ENCODE measurements at places on chromosomes 2 and 18.

DNA sequence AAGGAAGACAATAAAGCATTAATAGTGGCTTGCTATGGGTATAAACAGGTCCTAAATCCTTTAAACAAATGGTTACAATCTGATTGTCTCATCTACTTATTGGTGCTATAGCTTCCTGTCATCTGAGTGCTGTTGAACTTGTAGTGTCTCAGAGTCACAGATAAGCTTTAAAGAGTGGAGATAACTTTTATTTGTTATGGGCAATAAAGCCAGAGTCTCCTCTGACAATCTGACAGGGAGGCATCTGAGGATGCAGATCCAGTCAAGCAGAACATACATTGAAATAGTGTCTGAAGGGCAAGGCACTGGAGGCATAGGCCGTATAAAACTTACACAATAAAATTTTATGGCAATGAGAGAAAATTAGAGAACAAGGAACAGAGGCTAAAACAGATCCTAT lies 1132.4 kb upstream of the CDH2 start:
- DNase-seq, result no peak

GRCh38 chr2:105888625-105889024 lies 143.9 kb downstream of the NCK2 start:
- no peak for DNase-seq

DNA sequence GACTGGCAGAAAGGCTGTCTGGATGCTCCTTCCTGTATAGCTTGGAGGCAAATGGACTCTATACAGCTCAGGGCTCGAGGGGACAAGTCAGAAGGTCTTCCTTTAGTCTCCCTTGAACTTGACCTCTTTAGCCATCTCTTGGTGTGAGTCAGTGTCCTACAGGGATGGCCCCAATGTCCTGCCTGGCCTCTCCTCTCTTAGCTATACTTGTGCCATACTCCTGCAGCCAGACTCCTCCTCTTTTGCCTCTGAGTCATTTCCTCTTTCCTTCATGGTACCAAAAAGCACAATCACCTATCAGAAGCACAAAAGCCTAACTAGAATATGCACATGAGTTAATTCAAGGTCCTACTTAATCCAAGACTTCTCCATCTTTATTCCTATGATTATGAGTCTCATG lies 112.7 kb downstream of the XRCC5 start:
- peak; percentile 28 for DNase-seq

DNA sequence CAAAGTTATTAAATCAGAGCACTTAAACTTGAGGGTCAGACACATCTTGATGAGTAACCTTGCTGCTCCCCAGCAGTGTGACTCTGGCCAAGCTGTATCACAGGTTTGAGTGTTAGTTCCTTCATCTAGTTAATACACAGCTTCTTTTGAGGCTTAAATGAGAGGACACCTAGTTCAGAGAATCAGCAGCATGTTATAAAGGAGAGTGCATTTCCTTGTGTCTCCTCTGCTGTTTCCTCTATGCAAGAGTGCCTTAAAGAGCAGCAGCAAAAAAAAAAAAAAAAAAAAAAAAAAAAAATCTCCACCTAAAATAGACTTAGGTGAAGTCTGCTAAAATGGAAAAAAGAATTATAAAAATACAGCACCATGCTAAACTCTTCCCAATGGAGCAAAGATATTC lies 261.9 kb downstream of the TCF4 start:
- no peak for DNase-seq

- no peak for DNase-seq
Observed at GRCh38 chr2:238305092-238305862, 15.0 kb upstream of the TRAF3IP1 start.

- no peak for DNase-seq
Observed at GRCh38 chr2:210215120-210215519, 10.1 kb downstream of the ACADL start.

DNA sequence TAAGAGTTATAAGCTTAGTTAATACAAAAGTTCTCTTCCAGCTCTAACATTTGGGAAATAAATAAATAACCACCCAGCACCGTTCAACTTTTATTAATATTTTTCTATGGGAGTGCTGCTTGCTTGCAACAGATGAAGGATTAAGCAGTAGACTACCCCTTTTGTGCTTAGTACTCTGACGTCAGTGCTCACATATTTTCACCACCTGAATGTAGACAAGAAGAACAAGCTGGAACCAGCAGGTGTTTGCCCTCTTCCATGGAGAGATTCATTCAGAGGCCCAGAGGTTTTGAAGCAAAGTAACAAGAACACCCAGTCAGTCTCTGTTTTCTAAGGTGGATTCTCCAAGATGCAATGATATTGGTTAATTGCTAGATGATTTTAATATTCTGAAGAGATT lies 307.1 kb upstream of the PIK3C3 start:
- no peak for DNase-seq

DNA sequence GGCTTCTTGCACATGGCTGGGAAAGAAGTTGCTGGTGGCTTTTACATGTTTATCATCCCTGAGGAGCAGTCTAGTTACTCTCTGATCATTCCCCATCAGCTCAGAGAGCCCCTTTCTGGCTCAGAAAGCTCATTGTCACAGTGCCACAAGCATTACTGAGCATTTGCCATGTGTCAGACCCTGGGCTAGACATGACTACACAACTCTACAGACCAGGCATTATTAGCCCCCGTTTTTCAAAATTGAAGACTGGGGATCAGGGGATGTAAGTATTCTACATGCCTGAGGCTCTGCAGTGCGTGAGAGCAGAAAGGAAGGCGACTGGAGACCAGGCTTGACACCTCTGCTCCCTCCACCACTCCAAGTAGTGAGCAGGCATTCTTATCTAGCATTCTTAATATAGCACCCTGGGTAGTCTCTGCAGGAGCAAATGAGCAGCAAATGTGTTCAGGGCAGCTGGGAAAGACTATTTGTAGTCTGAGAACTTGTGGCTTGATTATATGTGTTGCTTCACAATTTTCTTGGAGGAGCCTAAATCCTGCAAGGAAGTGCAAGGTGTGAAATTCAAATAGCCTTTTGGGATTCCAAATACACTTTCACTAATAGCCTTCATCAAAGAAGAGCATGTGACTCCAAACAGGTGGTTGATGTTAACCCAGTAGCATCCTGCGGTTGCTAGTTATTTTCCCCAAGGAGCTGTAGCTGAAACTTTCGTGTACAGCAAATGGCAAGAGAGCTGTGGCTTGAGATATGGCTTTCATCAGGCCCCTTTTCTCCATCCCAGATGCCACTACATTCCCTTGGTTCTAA lies 143.2 kb downstream of the DDX1 start:
- DNase-seq, result no peak

DNA sequence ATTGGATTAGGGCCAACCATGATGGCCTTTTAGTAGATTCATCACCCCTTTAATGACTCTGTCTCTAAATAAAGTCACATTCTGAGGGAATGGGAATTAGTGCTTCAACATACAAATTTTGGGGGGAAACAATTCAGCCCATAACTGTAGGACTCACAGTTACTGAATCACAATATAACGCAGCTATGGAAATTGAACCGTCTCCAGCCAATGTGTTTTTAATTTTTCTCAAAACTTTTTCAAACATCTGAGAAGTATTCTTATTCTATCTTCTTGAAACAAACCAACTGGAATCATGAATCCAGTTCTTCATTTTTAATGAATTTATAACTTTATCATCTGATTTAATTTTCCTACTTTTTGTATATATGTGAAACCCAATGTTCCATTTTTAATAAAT lies 373.1 kb upstream of the SYT4 start:
- peak; percentile 24 for DNase-seq

DNA sequence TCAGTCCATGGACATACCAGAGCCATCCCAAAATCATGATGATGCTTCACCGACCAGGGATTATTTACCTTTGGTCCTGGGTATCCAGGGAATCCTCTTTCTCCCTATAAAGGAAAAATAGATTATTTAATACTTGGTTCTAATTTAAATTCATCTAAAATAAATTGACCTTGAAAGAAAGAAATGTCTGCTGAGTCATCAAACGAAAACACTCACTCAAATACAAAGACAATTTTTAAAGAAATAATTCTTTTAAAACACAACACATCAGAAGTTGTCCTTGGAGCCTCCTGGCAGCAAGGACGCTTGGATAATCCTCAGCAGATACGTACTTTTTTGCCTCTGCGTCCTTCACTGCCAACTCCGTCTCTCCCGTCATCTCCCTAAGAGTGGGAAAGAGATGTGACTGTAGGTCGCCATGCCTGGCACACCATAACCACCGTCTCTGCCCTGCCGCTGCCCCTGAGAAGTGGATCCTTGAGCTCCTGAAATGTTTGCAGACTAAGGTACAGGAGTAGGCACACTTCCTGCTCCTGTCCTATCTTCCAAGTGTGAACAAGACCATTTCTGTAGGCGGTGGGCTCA lies 65.6 kb downstream of the COL6A3 start:
- DNase-seq, result no peak

DNA sequence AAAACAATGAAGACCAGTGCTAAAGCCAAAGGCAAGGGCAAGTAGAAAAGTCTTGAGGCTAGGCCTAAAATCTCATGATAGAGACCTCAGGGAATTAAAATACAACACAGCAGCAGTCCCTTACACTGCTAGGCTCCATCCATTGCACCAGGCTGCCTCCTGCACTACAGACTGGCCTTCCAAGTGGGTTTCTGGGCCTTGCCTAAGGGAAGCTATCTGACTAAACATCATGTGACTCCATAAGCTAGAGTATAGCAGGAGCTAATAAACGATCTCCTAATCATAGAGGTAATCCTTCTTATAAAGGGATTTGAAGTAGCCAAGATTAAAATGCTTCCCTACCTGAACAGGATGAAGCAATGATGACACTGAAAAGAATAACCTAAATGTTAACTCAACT lies 77.6 kb upstream of the NFU1 start:
- DNase-seq, result no peak

- DNase-seq, result no peak
Observed at GRCh38 chr2:161416708-161417437, 776 bp downstream of the TBR1 start.

- DNase-seq, result no peak
Observed at GRCh38 chr2:79876430-79876829, 363.6 kb downstream of the CTNNA2 start.

DNA sequence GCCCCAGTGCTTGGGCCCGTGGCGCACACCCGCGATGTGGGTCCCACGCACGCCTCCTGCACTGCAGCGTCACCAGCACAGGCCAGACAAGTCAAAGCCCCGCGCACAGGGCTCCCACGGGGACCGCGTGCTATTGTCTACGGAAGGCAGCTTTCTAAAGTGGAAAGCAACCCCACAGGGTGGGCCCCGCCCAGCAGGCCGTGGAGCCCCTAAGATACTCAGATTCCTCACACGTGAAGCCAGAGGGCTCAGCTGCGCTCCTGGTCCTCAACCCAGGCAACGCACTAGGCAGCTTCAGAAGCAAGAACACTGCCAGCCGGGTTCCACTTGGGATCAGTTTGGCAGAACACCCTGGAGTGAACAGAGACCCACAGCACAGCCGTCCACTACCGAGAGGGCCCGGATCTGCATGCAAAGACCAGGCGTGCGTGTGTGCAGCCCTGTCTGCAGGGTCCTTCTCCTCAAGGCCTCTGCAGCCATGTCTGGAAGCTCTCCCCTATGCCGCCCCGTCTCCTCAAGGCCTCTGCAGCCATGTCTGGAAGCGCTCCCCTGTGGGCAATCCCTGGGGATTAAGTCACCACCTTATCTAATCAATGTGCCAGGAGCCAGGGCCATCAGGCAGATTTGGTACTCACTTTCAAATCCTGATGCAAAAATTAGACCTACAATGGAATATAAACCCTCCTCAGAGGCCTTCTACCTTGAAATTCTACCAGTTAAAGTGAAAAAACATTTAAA lies 231.3 kb downstream of the HDAC4 start:
- no peak for DNase-seq

DNA sequence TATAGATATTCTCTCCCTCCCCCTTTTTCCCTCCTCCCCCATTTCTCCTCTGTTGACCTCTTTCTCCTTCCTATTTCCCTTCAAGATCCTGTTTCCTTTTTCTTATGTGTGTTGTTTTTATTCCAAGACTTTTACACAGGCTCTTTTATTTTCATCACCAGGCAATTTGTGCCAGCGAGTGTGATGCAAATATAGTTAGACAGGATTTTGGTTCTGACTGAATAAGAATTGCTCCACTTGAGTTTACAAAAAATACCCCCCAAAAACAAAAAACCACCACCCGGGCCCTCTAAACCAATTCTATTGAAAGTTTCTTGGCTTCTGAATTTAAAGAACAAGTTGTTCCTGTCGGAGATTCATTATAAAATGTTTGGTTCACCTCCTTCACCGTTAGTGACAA lies 50.9 kb upstream of the MAPK4 start:
- no peak for DNase-seq
